Mesenteric fat pad (tissue), 1 donor: ENCODE measurements at places on chromosomes 2 and 18. TPM values are rescaled to one million over a fixed set of nuclear protein-coding genes. Genes with fewer than 3 reads are reported as not detected.
A peak's percentile ranks its signal among the peaks of the same experiment; 100 is the strongest.

- DNase-seq = no peak
These were observed 62.0 kb upstream of the FZD5 start for GRCh38 chr2:207831584-207832248.

PHOSPHO2 gene
- 9.9 TPM for total RNA-seq

- DNase-seq = no peak
These were observed 122.6 kb upstream of the UGP2 start for GRCh38 chr2:63719052-63719451.

TBR1 gene
- not detected for total RNA-seq

HOXD12 gene
- not detected for total RNA-seq

DNA sequence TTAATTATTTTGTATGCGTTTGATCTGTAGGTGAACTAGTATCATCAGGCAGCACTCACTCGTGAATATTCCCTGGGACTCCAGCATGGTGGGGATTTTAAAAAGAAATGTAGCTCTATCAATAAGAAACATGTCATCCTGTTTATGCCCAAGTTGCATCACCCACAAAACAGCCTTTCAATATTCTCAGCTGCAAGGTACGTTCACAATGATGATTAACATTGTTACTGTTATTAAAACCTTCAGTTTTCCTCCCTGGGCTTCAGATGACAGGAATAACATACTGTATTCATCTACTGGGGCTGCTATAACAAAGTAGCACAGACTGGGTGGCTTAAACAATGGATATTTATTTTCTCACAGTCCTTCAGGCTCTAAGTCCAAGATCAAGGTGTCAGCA lies 87.9 kb upstream of the KLHL29 start:
- DNase-seq = no peak

- DNase-seq = no peak
These were observed 153.7 kb downstream of the SOX11 start for GRCh38 chr2:5845798-5846330.

OTOS gene
- total RNA-seq = not detected

DNA sequence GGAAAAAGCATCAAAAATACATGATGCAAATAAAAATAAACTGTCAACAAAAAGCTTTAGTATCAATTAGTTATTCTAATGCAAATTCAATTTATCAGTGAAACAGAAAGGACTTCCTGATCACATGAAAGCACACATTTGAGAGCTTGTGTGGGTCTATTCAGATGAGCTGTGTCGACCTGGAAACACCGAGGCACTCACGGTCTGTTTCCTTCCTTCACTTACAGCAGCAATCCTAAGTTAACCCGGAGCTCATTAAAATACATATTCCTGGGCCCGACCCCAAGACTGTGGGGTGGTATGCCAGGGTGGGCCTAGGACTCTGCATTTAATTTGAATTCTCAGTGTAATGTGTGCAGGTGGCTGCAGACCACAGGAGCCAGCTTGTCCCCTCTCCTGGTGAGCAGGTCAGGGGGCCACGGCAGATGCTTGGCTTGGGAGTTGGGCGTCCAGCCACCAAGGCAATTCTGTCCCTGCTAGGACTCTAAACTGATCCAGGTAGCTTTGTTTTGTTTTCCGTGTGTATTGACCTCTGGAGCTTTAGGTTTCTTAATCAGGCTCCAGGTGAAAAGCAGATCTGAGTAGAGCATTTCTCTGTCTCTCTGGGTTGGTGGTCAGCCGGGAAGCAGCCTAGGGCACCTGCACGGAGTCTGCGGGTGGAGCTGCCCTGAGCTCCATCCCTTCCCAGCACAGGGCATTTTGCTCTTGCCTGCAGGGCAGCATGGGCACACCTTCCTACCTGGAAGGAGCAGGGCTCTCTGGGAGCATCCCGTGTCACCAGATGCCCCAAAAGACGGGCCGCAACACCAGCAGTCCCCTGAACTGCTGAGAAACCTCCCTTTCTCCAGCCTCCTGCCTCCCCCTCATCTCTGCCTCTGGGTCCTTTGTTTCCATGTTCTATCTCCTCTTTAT lies 9.0 kb downstream of the MBP start:
- peak; percentile 79 for DNase-seq

FBXO48 gene
- total RNA-seq = 1.5 TPM

ALPI gene
- total RNA-seq = 0.71 TPM

SOCS6 gene
- total RNA-seq = 17.7 TPM

DNA sequence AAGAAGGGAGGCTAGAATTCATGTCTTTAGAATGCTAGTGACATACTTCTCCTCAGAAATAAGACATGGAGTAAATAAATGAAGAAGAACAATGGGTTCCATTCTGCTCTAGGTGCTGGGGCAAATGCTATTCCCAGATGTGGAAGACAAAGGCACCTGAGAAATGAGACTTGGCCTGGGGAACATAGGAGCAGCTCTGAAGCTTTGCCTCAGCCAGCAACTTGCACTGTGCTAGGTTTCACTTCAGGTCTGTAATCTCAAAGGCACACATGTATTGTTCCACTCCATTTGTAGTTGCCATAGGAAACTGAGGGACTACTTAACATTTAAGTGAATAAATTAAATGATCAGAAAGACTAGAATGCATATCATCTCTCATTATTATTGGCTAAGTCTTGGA lies 538.9 kb upstream of the REG3G start:
- no peak for DNase-seq

GRCh38 chr18:54671291-54671881 lies 80.3 kb downstream of the DYNAP start:
- DNase-seq = no peak
